ENCODE measurements at places on chromosomes 7 and 10.

- peak; percentile 8 for DNase-seq
Observed at GRCh38 chr10:27319752-27320431, 79.3 kb upstream of the ACBD5 start.

GRCh38 chr10:132838346-132838970 lies 52.5 kb upstream of the NKX6-2 start:
- DNase-seq = no peak

DNA sequence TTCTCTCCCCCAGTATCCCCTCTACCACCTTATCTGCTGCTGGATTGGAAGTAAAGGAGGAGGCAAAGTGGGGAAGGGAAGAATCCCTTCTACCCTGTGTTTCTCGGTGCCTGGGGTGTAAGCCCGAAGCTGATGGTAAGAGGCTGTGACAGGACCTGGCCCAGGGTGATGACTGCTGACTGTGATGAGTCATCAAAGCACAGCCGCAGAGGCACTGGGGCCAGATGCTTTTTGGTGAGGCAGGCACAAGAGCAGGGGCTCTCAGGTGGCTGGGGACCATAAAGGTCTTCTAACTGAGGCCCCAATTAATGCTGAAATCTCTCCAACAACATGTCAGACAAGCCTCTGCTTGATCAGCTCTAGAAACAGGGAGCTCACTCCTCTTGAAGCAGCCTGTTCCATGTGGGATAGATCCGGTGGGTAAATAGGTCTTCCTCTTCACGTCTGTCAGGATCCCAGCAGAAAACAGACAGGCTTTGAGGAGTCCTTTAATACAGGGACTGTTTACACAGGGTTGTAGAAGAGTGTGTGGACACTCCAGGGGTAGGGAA lies 86.1 kb upstream of the PCBD1 start:
- no peak for DNase-seq

DNA sequence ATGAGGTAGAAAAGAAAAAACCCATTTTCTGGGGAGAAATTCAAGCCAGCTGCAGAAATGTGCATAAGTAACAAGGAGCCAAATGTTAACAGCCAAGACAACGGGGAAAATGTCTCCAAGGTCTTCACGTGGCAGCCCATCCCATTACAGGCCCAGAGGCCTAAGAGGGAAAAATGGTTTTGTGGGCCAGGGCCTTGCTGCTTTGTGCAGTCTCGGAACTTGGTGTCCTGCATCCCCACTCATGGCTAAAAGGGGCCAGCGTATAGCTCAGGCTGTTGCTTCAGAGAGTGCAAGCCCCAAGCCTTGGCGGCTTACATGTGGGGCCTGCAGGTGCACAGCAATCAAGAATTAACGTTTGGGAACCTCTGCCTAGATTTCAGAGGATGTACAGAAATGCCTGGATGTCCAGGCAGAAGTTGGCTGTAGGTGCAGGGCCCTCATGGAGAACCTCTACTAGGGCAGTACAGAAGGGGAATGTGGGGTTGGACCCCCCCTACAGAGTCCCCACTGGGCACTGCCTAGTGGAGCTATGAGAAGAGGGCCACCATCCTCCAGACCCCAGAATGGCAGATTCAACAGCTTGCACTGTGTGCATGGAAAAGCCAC lies 9.0 kb downstream of the ORC5 start:
- DNase-seq = no peak

- DNase-seq = no peak
Observed at GRCh38 chr10:132648072-132648850, 110.7 kb downstream of the INPP5A start.

GRCh38 chr7:20330239-20330927 lies at the start of gene ITGB8:
TSS of gene ITGB8 (plus strand) at chr7:20330900. CDS start at chr7:20331807, 907 bp downstream.
- DNase-seq = no peak

Data from KG1 (cell line).